Activated CD4-positive, alpha-beta T cell treated with anti-CD3 and anti-CD28 coated beads, Interleukin-2, amount 50 U/mL, for 1 hour (primary cell): ENCODE measurements at places on chromosomes 7 and 10.

DNA sequence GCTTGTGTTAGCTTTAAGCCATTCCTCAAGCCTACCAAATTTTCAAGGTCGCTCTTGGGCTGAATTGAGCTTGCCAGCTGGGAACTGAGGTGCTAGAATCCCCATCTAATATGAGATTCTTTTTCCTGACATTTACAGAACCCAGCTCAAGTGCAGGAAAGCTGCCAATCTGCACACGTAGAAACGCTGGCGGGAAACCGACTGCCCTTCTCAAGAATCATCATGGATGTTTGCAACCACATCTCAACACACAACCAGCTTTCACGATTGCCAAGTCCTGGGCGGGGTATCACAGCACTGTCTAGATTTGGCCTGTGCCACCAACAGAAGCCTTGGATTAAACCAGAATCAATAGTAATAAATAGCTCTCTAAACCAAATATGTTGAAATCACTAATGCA lies 203.7 kb downstream of the DIP2C start:
- no peak for DNase-seq

DNA sequence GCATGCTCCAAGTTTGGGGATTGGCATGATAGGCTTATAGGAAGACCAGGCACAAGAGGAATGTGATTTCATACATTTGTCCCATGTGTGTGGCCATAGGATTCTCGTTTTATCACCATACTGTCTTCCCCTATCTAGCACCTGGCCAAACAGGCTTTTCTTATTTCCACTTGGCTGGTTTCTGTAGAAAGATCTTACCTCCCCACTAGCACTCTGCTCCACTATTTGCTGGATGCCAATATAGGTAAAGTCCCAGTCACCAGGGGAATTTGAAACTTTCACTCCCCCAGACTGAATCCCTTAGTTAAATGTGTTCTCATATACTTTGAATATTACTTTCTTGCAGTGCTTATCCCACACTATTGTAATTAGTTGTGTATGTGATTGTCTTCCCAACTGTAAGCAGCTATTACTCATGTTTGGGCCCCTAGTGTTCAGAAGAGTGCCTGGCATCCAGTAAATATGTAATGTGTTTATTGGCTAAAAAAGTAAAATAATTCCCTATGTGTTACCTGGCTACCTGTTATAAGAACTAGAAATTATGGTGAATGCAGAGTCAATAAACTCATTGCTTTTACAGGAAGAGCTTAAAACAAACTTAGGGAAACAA lies 109.0 kb downstream of the LRMDA start:
- no peak for DNase-seq

GRCh38 chr10:32104622-32105509 lies 48.6 kb upstream of the KIF5B start:
- no peak for DNase-seq

DNA sequence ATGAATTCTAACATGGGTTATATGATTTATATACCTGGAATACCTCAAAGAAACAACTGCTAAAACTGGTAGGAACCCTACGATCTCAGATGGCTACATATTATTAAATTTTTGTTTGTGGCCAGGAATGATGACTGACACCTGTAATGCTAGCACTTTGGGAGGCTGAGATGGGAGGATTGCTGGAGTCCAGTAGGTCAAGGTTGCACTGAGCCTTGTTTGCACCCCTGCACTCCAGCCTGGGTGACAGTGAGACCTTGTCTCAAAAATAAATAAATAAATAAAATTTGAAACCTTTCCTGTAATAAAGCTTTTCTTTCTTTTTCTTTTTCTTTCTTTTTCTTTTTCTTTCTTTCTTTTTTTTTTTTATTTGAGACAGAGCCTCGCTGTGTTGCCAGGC lies 61.2 kb downstream of the MPLKIP start:
- no peak for DNase-seq

- no peak for DNase-seq
These were observed 9.0 kb downstream of the PUS7 start for GRCh38 chr7:105512926-105513526.

DNA sequence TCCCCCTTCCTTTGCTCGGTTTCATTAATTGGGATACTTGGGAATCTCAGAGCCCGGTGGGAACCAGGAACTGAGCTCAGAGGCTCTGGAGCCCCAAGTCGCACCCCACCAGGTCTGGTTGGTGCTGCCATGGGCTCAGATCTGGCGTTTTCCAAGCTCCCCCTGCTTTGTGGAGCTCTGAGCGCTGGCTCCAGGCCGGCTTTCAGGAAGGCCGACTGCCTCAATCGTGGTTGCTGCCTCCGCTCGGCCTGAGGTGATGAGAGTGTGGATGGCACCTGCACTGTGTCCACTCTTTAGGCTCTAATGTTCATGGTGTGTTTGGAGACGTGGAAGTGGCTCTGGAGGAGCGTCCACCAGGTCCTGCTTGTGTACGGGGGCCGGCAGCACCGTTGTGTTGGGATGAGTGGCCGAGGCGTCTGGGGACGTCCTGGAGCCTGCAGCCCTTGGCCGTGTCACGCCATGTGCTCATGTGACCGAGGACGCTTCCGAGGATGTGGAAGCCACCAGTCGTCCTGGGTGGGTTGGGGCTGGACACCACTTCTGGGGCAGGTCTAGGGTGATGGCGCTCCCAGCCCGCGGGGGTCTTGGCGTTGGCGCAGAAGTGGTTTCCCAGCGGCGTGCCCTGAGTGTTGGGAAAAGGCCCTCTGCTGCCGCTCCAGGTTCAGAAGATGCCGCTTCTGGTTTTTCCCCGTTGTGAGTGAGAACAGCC lies 8.2 kb downstream of the INPP5A start:
- DNase-seq, result no peak

GRCh38 chr7:29806208-29806994 lies at the start of gene WIPF3:
WIPF3 (plus strand) TSS chr7:29806508; CDS start chr7:29834725, 28,217 bp downstream.
- no peak for DNase-seq
